Stimulated activated CD8-positive, alpha-beta memory T cell treated with anti-CD3 and anti-CD28 coated beads, Interleukin-7, amount 100 ng/mL, for 1 hour (primary cell): ENCODE measurements at places on chromosomes 13 and 19.

DNA sequence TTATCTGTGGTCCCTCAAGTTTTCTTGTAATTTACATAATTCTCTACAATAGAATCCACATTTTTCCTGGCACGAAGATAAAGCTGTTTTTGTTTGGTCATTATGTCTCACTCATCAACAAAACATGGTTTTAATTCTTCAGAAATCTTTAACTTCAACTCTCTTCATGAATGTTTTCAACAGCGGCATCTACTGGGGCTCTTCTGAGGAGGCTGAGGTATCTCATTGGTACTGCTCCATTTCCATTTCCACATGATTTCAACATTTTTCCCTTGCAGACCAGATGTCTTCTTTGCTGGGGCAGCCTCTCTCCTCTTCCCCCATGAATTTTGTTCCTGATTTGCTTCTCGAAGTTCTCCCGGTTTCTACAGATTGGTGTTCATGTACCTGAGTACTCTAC lies 5.8 kb upstream of the KBTBD7 start:
- no peak for DNase-seq

- DNase-seq: no peak
Observed at GRCh38 chr19:55287361-55288079, 3.7 kb downstream of the BRSK1 start.

DNA sequence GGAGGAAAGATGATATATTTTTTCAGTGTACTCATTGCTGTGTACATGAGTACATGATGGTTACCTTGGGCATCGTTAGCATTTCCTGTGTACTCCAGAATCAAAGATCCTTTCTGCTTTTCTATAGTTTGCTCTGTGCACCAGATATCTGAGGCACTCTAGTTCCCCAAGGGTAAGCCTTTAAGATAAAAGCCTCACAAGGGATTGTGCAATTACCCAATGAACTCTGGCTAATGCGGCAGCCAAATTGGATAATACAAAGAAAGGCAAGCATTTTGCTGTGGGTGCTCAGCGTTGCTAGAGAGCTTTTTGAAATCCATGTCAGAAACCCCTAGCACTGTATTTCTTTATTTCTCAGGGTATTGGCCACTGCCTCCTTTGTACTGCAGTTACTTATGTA lies 2.9 kb downstream of the CYSLTR2 start:
- no peak for DNase-seq

GRCh38 chr19:17953316-17953801 lies 13.5 kb upstream of the KCNN1 start:
- DNase-seq: no peak

DNA sequence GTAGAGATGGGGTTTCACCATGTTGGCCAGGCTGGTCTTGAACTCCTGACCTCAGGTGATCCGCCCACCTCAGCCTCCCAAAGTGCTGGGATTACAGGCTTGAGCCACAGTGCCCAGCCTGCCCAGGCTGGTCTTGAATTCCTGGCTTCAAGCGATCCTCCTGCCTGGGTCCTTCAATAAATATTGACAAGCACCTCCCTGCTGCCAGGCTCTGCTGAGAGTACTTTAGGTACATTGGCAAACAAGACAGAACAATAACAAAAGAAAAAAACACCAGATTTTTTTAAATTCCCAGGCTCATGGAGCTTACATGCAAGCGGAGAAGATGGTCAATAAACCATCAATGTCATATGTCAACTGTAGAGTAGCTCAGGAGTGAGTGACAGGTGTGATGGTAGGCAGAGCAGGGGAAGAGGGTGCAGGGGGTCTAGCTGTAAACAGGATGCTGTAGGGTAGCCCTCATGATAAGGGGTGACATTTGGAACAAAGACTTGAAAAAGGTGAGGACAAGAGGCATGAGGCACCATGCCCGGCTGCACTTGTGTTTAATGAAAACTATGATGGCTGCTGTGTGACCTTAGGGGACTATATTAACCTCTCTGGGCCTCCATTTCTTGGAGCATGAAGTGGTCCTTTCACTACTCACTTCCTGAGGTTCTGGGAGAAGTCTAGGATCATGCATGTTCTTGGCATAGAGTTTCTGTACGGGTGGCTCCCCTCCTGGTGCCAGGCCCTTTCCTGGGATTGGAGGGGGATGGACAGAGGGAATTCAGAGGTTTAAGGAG lies 19.6 kb downstream of the SULT2B1 start:
- DNase-seq: no peak

GRCh38 chr19:49579947-49580263 lies 451 bp downstream of the NOSIP start:
- no peak for DNase-seq

DNA sequence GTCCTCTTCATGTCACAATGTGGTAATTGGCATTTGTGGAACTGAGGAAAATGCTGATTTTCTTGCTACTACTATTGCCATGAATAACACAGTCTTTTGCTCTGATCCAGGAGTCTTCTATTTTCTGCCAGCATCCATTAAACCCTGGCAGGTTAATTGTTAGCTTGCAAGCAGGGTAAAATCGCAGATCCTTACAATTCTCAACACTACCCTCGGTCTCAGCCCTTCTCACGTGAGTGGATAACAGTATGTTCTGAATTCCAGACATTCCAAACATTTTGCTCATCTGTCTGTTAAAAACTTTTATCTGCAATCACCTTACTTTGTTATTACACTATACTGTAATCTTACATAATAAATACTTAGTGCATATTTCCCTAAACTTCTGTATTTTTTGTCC lies 251.3 kb upstream of the ATXN8OS start:
- DNase-seq: no peak

GRCh38 chr13:97573011-97573410 lies 139.0 kb downstream of the RAP2A start:
- no peak for DNase-seq

- no peak for DNase-seq
Observed at GRCh38 chr19:48513289-48514122, 1.9 kb upstream of the LMTK3 start.

GRCh38 chr13:114053026-114053425 lies 79.2 kb upstream of the C13orf46 start:
- DNase-seq: no peak

- no peak for DNase-seq
Observed at GRCh38 chr13:99809926-99810325, 161.6 kb downstream of the ZIC5 start.

GRCh38 chr13:93254775-93255174 lies 28.2 kb downstream of the GPC6 start:
- no peak for DNase-seq

- DNase-seq: no peak
Observed at GRCh38 chr19:17448131-17448967, at the start of gene TMEM221. TMEM221 (minus strand) TSS chr19:17448668; CDS start chr19:17448462, 206 bp downstream.

DNA sequence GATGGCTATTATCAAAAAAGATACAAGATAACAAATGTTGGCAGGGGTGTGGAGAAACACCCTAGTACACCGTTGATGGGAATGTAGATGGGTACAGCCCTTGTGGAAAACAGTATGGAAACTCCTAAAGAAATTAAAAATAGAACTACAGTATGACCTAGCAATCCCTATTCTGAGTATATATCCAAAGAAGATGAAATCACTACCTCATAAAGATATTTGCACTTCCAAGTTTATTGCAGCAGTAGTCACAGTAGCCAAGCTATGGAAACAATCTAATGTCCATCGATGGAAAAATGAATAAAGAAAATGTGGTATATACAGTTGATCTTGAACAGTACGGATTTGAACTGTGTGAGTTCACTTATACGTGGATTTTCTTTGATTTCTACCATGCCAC lies 28.3 kb downstream of the TDRD3 start:
- DNase-seq: no peak

DNA sequence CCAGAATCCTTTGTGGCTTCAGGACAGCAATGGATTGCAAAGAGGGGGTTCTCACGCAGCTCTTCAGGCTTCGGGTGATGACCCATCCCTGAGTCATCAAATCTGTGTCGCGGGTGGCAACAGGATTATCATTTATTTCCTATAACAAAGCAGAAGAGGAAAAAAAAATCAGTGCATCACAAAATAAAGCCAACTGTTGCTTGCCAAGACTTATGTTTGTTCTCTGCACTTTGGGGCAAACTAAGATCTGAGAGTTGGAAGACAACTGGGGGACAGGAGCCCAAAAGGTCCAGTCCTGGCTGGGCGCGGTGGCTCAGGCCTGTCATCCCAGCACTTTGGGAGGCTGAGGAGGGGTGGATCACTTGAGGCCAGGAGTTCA lies 6.4 kb downstream of the GNA15 start:
- DNase-seq: no peak

GRCh38 chr13:113620036-113620796 lies 35.7 kb downstream of the TFDP1 start:
- DNase-seq: no peak

- DNase-seq: no peak
Observed at GRCh38 chr13:102399791-102400674, 1.8 kb downstream of the FGF14 start.

DNA sequence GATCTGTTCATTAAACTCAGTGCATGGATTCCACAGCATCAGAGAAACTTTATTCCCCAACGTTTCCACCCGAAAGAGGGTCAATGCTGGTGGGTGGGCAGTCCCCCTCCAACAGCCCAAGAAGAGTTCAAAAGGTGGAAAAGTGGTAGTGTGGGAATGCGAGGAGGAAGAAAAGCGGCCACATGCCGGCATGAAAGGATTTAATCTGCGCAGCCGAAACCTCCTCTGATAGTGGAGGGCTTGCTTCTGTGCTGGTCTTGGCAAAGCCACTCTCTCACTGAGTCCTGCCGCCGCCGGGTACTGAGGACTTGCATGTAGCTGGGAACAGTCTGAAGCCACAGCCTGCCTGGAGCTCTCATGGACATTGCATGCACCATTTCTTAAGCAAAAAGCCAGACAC lies 136.2 kb upstream of the ZNF536 start:
- no peak for DNase-seq

DNA sequence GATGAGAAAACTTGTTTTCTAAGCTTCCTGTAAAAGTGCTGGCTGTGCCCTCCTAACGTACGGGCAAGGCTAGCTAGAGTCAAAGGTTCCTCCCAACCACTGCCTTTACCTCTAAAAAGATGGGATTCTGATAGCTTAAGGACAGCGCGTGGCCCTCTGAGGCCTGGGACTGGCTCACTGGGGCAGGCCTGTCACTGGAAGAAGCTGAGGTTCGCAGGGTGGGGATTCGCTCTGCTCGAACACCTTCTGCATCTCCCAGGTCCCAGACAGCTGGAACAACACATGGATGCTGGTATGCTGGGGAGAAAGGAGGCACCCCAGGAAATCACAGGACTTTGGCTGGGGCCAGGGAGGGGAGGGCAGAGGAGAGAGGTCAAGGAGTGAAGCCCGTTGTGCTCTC lies 53.1 kb downstream of the CRYL1 start:
- DNase-seq: no peak

DNA sequence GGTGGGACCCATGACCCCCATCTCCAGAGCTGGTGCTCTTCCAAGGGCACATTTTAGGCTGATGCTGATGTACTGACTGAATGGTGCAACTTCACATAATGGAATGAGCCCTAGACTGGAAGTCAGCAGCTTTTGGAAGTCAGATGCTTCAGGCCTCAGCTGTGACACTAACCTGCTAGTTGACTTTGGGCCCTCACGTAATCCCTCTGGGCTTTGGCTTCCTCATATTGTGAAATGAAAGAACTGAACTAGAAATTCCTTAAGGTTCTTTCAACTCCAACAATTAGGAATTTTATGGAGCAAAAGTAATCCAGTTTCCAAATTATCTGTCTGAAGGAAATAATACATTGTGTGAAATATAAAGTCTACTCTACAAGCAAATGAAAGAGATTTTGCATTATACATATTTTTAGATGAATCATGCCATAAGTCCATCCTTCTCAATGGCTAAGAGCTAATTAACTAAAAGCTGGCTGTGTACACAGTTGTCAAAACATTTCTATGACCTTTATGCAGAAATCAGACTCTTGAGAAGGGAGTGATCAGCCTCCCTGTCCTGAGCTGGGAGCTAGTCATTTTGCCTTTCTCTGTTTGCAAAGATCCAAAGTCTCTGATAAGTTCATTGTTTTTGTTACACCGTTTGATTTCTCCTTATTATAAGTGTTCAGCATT lies 204.2 kb downstream of the DCLK1 start:
- DNase-seq: no peak

GRCh38 chr19:14782626-14783409 lies 4.5 kb upstream of the ADGRE2 start:
- no peak for DNase-seq

GRCh38 chr13:46213242-46213641 lies 1.5 kb downstream of the LRRC63 start:
- no peak for DNase-seq

GRCh38 chr19:45395821-45396617 lies 8.8 kb downstream of the PPP1R13L start:
- DNase-seq: no peak

DNA sequence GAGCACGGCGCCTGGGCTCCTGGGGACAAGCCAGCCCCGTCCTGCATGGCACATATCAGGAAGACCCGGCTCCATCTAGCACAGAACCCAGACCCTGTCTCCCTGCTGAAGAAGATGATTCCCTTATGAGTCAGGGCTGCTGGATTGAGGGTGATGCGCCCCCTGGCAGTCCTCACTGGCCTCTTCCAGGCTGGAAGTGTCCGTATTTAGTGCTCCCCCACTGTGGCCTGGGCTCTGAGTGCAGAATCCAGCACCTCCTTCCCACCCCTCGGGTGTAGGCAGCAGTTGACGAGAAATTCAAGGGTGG lies 14.9 kb downstream of the COMP start:
- no peak for DNase-seq

- DNase-seq: no peak
Observed at GRCh38 chr13:24173795-24174194, 13.3 kb downstream of the SPATA13 start.

DNA sequence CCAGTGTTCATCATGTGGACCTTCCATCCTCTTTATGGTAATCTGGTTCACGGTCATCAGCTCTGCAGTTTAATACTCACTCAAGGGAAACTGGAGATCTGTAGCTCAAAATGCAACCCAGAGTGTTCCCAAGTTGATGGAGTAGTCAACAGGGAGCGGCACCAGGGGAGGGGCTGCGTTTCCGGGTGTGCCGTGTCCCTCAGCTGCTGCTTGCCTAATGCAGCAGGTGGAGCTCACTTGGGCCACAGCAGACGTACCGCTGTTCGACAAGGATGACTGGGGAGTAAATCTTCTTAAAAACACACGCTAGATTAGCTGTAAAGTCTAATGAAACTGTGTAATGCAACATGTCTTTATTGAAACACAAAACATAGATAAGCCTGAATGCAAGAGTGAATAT lies 81.1 kb downstream of the TNFSF13B start:
- DNase-seq: no peak

DNA sequence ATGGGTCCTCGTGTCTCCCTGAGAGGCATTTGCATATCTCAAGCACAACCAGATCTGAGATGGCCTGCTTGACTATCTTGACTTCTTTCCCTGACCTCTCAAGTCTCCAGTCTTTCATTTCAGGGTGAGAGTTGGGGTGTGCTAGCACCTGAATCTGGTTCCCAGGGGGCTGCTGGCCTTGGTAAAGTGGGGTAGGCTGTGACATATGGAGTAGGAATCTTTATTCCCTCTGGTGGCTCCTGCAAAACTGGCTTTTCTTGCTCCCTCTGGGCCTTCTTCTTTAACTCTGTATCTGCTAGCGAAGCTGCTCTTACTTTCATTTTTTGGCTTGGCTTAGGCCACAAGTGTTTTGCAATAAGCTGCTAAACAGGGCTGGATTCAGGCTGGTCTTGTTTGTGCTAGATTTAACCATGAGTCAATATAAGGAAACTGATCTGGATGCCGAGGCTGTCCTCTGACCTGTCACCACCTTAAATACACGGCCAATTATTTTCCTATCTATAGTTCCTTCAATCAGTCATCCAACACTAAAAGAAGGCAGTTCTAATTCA lies 42.3 kb downstream of the ZNF493 start:
- no peak for DNase-seq
